ENCODE measurements at places on chromosomes 11 and 22. TPM values are rescaled to one million over a fixed set of nuclear protein-coding genes. Genes with fewer than 3 reads are reported as not detected.

- DNase-seq, result no peak
Observed at GRCh38 chr22:30014244-30014643, 66.0 kb upstream of the HORMAD2 start.

Gene TRIM49
- not detected for total RNA-seq

Gene MS4A7
- total RNA-seq, result 88.0 TPM

Gene MYBPC3
- 0.24 TPM for total RNA-seq

- no peak for DNase-seq
Observed at GRCh38 chr22:33166206-33166605, 108.0 kb upstream of the SYN3 start.

DNA sequence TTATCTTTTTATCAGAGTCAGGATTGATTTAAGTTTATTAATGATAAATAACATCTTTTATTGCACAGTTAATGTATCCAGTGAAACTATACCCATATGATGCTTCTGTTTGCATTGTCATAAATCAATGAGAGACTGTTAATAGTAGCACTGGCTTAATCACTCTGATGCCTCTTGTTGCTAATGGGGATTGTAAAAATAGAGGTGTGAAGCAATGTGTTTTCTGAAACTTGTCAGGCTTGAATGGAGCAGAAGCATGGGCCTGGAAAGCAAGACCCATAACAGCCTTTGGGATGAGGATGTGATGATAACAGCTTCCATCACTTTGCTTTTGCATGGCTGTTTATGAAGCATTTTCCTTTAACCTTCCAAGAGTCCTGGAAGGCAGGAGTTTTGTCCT lies 319.7 kb downstream of the DDX10 start:
- no peak for DNase-seq
